ENCODE measurements at places on chromosomes 5 and 9.

GRCh38 chr9:3243683-3244082 lies 282.1 kb downstream of the RFX3 start:
- no peak for DNase-seq

DNA sequence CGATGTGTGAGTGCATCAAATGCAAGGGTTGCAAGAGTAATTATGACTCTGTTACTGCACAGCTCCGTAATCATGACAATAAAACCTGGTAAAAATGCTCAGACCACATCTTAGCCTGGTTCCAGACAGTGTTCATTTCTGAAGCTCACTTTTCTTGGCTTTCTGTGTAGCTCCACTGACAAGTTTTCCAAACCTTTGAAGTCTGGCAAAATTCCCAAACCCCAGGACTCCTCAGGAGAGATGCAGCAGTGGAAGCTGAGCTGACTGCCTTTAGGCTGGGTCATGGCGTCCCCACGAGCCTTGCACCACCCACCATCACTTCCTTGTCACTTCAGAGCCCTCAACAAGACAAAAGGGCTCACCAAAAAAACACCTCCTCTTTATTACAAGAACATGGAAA lies 131.6 kb upstream of the TAS2R1 start:
- DNase-seq = no peak

DNA sequence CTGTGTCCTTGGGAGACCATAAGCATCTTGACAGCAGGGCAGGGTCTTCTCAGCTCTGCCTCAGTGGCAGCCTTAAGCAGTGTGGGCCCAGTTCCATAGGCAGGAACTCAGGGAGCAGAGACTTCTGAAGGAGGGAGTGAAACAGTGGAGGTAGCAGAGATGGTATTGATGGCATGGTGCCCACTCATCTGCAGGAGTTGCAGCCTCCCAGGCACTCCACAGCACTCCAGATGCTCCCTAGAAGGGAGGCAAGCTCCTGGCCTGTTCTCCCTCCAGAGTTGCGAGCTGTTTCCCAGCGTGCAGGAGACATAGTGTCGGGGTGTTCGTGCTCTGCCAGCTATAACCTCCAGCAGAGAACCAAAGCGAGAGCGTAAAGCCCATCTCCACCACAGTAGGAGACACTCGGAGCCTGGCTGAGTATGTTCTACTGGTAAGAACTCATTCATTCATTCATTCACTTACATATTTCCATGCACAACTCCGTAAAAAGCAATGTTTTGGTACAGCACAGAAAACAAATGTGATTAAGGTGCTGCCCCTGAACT lies 31.4 kb upstream of the UNC5A start:
- no peak for DNase-seq

DNA sequence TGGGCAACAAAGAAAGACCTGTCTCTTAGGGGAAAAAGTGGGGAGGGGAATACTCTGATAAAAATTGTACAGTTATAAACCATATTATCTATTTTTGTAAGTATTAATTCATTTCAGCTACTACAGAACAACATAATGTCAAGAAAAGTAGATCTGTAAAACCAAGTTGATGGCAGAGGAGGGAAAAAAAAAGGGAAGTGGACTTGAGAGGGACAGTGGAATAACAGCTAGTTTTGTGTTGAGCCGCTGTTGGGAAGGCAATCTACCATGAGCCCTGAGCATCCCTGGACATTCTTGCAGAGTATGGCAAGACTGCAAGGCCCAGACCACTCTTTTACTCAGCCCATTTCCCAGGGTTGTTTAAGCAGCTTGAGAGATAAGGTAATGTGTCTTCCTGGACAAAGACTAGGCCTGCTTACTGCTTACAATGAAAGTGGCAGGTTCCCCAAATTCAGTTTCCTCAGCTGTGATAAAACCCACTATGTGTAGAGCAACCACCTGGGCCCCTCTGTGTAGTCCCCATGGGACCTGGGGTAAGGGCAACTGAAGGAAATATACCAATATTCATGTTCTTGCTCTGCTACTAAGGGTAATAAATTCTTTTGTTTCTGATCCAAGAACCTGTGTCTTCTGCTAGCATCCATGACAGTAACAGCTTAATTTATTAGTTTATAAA lies 25.0 kb downstream of the CEP120 start:
- DNase-seq = no peak

GRCh38 chr5:25033658-25034057 lies 388.9 kb upstream of the CDH10 start:
- no peak for DNase-seq

GRCh38 chr9:114271556-114272510 lies 51.1 kb upstream of the ORM1 start:
- DNase-seq = no peak

DNA sequence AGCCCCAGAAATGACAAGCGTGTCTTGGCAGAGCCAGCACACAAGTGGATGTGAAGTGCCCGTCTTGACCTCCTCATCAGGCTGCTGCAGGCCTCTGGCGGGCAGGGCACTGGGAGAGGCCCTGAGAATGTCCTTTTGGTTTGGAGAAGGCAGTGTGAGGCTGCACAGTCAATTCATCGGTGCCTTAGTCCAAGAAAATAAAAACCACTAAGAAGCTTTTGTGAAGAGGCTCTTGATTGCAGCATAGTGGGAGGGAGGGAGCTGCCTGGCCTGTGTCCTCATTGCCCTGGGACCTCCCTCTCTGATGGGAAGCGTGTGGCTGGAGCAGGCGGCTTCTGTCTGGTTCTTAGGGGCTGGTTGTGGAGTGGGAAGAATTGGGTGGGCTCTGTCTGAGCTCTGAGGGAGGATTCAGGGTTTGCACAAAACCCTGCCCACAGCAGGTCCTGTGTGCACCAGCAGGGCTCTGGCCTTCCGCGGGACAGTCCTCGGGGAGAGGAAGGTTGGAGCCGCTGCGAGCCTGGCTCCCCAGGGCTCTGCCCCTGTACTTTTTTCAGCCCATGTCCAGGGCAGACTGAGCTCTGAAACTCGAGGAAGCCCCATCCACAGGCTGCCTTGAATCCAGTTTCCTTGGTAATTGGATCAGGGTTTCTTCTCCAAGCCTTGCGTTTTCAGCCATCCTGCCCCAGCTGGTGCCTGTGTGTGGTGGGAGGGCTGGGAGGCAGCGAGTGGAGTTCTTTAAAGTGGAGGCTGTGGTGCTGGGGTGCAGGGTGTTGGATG lies 1.1 kb downstream of the HRCT1 start:
- DNase-seq = no peak

GRCh38 chr9:84493284-84493947 lies 152.9 kb upstream of the SLC28A3 start:
- no peak for DNase-seq

- DNase-seq = no peak
These were observed 77.2 kb downstream of the PRRT1B start for GRCh38 chr9:131622523-131622922.

GRCh38 chr5:156825688-156826087 lies 24.4 kb upstream of the PPP1R2B start:
- DNase-seq = no peak

DNA sequence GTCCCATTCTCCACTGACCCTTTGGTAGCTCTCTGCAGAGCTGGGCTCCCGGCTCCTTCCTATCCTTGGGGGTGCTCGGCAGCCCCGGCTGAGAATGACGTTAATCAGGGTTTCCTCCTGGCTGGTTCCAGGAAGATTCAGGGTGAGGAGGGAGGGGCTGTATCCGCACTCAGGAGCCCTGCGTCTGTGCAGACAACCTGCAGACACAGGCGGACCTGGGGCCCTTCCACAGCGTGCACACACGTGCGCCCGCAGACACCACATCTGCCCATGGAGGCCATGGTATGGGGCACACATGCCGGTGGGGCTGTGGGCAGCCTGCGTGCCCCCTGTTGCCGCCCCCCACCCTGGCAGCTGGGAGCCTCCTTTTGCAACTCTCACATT lies 66.6 kb upstream of the RNU6ATAC start:
- DNase-seq = no peak

DNA sequence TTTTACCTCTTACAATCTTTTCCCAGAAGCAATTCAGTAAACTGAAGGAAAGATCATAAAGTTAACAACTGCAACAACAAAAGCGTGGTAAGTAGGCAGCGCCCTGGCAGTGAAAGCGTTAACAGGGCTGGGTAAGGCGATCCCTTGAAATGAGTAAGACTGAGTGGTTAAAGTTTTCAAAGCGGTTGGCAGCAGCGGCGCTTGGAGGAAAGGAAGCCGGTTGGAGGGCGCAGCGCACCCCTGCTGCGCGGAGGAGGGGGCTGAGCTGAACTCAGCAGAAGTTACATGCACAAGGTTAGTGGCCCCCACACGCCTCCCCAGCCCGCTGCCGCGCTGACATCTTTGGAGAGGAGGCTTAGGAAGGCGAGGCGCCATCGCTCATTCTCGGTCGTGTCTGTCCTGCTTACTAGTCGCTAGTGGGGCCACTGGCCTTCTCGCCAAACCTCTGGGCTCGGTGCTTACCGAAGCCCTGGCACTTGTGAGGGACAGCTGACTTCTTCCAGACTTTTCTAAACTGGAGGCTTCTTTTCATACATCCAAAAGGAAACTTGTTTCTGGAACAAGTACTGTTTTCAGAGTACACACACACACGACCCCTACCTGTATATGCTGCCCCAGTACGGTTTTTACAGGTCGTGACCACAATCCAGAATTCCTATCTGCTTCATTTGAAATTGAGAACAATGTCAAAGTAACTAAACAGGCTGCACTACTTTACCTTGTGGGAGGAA lies at the start of gene SH3RF2:
Gene SH3RF2 (plus strand): TSS at position 178 of the 731 bp plus-strand sequence. CDS start 1,351 bp downstream, outside the sequence.
- no peak for DNase-seq

DNA sequence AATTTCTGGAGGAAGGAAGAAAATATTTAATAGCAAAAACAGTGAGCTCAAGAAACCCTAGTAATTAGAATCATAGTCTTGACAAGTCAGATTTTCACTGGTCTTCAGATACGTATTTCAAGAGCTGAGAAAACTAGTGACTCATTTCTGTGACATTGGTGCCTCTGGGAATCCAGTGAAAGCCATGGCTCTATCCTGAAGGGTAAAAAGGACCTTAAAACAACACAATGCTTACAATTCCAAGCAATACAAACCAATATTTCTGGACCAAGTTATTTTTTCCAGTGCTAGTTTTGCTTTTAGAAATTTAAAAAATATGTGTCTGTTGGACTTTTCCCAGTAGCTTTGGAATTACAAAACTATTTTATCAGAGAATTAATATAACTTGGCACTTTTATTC lies 140.3 kb downstream of the LPAR1 start:
- no peak for DNase-seq

DNA sequence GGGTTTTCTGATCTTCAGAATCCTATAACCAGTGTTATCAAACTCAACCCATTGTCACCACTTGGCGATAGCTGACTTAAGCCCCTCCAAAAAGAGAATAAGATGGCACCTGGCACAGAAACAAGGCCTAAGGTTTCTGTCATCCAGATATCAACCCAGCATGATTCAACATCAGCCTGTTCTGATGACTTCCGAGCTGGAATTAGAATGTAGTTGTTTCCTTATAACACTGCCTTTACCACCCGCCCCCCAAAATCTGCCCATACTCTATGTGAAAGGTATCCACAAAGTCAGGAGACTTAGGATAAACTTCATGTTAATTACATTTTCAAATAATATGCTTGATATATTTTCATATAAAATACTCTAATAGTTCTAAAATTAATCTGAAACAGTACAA lies 5.2 kb downstream of the KLF9 start:
- no peak for DNase-seq

- peak; percentile 15 for DNase-seq
These were observed 215.5 kb downstream of the PDZD2 start for GRCh38 chr5:31854181-31855133.

GRCh38 chr5:132011622-132012343 lies at the start of gene ACSL6:
TSS of gene ACSL6 (minus strand) at chr5:132011658. CDS start at chr5:132011553, 105 bp downstream.
- DNase-seq = peak; percentile 50

- no peak for DNase-seq
These were observed 45.1 kb upstream of the TRIO start for GRCh38 chr5:14097998-14098471.

DNA sequence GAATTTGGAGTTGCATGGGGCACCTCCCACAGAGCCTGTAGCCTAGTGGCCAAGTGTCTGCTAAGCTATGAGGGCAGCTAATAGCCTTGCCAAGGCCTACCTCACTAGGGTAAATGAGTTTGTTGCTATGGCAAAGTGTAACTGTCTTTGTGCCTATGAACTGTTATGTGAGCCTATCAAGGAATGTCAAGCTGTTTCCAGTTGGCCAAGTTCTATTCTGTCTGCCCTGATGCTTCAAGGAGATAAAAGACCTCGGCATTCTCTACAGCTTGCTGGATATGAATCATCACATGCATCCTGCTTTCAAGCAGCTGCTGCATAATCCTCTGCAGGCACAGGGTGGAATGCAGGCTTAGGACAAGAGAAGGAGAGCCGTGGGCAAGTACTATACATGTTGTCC lies 69.8 kb upstream of the CCDC112 start:
- no peak for DNase-seq

DNA sequence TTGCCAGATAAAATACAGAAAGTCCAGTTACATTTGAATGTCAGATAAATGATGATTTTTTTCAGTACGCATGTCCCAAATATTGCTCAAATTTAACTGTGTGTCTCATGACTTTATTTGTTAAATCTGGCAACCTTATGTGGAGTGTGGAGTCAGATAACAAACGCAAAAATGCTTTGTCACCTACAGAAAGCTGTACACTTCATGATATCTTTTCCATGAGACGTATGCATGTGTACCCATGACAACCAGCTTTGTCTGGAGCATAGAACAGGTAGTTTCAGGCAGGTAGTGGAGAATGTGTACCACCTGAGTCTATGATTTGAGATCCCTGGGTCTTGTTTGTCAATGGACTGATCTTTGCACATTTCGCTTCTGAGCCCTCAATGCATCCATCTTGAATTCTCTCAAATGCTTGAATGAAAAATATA lies 105.5 kb upstream of the CPEB4 start:
- no peak for DNase-seq

- DNase-seq = no peak
These were observed 368.3 kb upstream of the SPATA31A5 start for GRCh38 chr9:60545878-60546385.

GRCh38 chr5:91787718-91788117 lies 404.6 kb upstream of the ARRDC3 start:
- DNase-seq = no peak

DNA sequence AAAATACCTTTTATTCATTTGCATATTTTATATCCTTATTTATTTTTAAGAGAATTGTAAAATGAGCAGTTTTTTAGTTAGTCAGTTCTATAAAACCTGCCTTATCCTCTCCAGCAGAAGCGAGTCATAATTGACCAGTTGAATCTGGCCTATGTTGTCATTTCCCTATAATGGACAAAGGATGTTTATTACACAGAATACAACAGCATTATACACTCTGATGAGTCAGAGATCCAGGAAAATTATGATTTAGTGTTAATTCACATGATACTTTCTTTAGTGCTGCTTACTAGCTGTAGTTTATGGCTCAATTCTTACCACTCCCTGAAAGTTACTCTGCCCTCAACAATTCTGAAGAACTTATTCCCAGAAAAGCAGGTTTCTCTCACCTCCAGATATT lies 26.8 kb upstream of the LURAP1L start:
- no peak for DNase-seq

GRCh38 chr9:33148367-33149014 lies 18.6 kb downstream of the B4GALT1 start:
- no peak for DNase-seq
